ENCODE measurements at places on chromosomes 11 and 22.

- DNase-seq = no peak
These were observed 71.9 kb downstream of the NFAM1 start for GRCh38 chr22:42360348-42360747.

DNA sequence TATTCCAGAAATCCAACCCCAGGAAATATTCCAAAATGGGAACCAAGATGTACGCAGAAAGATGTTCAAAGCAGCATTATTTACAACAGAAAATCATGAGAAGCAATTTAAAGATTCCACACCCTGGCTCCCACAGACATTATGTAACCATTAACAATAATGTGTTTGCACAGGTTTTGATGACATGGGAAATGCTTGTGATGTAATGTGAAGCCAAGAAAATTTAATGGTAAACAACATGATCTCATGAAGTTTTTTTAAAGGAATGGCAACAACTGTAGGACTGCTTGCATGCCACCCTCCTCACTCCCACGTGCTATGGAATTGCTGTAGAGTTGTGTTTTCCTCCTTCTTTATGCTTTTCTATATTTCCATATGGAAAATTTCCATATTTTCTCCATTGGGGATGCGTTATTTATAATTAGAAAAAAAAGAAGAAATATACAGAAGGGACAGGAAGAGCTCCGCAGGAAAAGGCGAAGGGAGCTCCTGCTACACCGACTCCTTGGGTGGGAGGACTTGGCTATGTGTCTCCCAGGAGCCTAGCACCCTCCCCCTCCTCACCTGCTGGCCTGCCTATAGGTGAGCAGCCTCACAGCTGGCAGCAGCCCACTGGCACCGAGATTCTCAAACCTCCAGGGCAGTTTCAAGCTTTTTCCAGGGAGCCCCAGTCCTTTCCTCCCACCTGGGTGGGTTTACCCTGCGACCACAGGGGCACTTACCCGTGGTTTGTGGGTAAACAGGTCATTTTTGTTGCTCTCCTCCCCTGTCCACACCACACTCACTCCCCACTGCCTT, 20.9 kb downstream of the LRFN4 start:
- no peak for DNase-seq

- DNase-seq = no peak
These were observed 33.2 kb downstream of the ACAT1 start for GRCh38 chr11:108154591-108154990.

GRCh38 chr11:79025097-79025496, 415.7 kb downstream of the TENM4 start:
- no peak for DNase-seq

DNA sequence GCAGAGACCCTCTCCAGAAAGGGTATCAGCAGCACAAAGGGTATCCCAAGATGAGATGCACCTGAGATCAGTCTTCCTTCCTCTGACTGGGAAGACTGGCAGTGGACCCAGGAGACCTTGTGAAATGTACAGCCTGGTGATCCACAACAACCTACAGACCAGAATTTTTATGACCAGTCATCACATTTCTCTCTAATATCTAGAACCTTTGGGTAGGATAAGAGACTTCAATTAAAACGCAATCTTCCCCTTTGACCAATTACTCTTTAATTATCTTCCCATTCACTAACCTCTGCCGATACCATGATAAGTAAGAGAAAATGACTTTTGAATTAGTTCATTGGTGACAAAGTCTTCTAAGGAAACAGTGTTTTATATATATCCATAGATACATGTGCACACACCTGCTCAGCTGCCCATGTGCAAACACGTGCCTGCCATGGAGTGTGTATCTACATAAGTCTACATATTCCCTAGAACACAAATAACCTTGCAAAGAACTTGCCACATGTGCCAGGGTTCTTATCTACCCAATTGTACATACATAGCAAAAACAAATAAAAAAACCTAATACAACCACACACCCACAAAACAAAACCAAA, 44.2 kb upstream of the SLC5A1 start:
- no peak for DNase-seq

- no peak for DNase-seq
These were observed 30.3 kb upstream of the PISD start for GRCh38 chr22:31692186-31692886.

GRCh38 chr11:91489989-91490388, 734.6 kb upstream of the FAT3 start:
- DNase-seq = no peak

DNA sequence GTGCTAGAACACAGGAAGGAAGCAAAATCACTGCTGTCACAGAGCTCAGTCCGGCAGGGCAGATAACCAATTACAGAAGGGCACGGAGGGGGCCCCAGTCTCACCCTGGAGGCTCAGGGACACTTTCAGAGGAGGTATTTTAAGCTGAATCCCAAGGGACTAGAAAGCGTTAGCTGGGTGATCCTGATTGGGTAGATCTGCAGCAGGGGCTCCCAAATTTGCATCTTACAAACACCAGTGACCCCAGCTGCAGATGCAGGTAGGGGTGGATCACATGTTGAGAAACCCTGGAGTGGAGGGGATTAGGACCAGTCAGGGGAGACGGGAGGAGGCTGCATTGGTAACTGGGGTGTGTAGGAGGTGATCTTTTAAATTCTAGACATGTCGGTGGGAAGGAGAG, 91.4 kb downstream of the CSNK2A3 start:
- DNase-seq = no peak

DNA sequence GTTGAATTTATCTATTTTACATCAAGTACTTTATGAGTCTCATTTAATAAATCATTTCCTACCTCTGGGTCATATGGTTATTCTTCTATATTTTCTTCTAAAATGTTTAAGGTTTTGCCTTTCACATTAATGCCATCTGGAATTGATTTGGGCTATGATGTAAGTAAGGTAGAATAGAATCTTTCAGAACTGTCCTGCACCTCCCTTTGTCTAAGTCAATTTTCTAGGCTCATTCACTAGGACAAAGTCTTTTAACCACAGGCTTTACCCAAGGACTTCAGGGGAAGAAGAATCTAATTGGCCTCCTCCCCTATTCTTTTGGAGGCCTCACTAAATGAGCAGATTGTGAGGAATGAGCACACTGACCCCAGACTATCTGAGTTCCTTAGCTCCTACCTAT, 146.0 kb downstream of the BBOX1 start:
- DNase-seq = no peak

DNA sequence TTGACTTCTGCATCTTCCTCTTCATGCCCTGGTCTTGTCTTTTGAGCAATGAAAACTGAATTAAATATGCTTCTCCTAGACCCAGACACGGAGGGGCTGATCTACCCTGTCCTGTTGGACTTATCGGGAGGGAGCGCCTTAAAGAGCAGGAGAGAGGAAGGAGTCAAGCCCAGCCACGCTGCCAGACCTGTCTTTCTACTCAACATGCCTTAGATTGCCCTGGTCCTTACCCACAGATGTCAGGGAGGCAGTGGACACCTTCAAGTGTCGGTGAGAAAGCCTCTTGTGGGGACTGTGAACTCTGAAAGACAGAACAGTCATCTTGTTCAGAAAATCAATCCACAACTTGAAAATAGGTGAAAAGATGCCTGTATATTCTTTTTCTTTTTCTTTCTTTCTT, 61.8 kb downstream of the IRAG1 start:
- DNase-seq = no peak

DNA sequence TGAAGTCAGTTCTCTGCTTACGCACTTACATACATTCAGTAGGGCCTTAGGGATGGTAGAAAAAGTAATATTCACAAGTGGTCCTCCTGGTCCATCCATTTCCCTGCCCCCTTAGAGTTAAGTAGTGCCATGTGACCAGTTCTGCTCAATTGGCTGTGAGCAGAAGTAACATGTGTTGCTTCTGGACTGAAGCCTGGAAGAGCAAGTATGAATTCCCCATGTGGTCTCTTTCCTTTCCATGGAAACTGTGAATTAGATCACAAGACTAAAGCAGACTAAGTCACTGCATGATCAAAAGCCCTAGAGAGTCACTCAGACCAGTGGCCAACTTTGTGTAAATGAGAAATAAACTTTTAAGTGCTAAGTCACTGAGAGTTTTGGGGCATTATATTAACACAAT, 341.7 kb upstream of the CADM1 start:
- no peak for DNase-seq

- no peak for DNase-seq
These were observed 25.4 kb downstream of the APIP start for GRCh38 chr11:34890812-34891211.

- DNase-seq = peak; percentile 11
These were observed 393 bp downstream of the ST13 start for GRCh38 chr22:40855979-40856512.
